Lung microvascular endothelial cell (primary cell): ENCODE measurements at places on chromosomes 11 and 22. TPM values are rescaled to one million over a fixed set of nuclear protein-coding genes. Genes with fewer than 3 reads are reported as not detected.
A peak's percentile ranks its signal among the peaks of the same experiment; 100 is the strongest.

The APOL3 gene
- total RNA-seq = 95.7 and 176 TPM in 2 replicates

The MIAT gene
- total RNA-seq = 0.22 and 0.60 TPM in 2 replicates

The MRGPRF gene
- total RNA-seq = under 0.01 TPM in 2 replicates

DNA sequence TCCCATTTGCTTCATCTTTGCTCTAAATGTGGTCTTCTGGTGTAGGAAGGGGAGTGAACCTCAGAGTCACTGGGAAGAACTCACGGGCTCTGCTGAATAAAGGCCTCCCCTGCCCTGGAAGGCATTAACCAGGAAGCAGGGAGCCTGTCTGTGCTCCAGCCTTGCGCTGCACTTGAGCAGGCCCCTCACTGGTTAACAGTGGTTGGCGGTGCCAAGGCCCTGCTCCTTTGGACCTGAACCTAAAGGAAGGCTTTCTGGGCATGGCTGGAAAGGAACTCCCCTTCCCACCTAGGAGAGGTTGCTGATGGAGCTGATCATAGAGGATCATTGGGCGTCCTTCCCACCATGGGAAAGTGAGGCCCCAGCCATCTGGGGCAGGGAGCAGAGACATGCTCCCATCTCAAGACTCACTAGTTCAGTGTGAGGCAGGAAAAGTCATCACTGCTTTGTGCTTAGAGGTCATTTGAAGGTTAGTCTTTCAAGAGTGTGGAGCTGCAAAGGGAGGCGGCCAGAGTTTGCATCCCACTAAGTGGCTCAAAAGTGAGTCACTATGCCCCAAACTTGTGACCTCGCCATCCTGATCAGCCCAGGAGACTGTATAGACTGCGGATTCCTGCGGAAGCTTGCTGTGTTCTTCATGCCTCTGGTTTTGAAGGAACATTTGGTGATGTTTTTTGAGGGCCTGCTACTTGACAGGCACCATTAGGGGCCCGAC, 50.4 kb downstream of the DBX1 start:
- DNase-seq = peak; percentile 80

- no peak for DNase-seq
These were observed 90.5 kb upstream of the VPREB1 start for GRCh38 chr22:22154040-22154439.

GRCh38 chr11:129365816-129366215, 9.8 kb upstream of the BARX2 start:
- no peak for DNase-seq

DNA sequence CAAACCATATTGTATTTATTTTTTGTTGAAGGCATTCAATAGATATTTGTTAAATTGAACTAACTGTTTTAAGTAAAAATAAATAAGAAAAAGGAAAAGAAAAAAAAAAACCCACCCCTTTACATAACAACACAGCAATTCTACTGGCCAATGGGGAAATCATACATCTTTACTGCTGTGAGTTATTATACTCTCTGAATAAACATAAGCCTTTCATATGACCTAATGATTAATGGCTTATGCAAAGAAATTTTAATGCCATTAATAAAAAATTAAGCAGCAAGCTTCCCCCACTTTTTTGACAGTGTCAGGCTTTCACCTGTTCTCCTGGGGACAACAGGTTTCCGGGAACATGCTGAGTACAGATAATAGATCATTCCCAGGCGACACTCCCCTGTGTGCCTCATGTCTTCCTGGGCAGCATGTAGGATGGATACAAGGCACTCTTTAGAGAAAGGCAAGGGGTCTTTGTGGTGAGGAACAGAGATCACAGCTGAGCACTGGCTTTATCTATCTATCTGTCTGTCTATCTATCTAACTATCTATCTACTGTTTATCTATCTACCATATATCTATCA, 676.0 kb downstream of the NTM start:
- no peak for DNase-seq

DNA sequence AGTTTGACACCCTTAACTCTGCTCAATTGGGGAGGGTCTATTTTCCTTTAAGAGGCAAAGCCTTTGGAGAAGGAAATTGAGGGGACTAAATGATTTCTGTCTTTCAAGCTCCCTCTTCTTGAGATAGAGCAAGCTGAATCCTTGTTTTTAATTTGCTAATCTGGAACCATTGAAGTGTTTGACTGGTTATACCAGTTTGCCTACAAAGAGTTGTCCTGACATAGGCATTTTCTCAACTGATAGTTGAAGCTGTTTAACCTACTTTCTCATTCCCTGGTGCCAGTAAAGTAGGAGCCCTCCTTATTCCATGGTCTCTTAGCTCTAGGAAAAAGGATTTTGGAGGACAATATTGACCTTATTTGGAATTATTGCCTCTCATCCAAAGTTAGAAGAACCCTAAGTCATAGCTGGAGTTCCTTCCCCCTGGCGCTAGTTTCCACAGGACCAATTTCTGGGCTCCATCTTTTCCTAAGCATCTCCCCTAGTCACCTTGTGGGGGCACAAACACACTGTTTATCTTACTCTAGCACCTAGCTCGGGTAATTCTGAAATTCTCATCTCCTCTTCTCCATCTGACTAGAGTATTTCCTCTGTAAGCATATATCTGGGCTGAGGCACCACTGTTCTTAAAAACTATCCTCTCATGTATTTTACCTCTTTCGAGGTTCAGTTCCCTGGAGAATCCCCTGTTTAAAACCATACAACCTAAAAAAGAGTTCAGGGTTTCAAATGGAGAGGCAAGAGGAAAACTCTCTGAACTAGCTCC, 7.4 kb downstream of the ZDHHC5 start:
- no peak for DNase-seq

DNA sequence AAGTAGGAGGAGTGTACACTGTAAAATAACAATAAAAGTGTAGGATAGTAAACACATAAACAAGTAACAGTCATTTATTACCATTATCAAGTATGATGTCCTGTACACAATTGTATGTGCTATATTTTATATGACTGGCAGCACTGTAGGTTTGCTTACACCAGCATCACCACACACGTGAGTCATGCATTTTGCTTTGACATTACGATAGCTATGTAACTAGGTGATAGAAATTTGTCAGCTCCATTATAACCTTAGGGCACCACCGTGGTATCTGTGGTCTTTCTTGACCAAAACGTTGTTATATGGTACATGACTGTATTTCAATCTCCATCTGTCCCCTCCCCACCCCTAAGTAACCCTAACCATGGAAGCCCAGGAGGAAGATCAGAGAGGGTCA, 1.1 kb downstream of the DNAL4 start:
- no peak for DNase-seq

- no peak for DNase-seq
These were observed 70.1 kb downstream of the LIF start for GRCh38 chr22:30176431-30176830.

DNA sequence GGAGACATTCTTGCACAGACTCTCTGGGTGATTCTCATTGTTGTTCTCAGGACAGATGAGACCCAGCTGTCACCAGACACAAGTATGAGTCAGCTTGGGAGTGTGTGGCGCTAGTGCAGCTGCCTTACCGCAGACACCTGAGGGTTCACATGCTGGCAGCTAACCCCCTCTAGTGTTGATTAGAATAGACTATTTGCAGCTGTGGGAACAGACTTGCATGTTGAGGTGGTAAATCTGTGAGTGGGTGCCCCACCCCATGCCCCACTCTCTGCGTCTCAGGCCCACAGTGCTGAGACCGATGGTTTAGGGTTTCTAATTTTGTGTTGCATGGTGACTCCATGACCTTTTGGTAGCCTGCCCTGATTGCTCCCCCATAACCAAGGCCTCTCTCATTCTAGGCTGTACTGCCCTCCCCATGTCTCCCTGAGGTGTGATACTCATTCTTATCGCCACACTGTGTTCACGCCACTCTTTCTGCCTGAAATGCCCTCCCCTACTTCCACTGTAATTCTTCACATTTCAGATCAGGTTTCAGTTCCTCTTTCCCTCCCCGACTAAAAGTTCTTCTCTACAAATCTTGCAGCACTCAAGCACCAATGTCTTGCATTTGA, 73.7 kb upstream of the KIRREL3 start:
- DNase-seq = peak; percentile 12

DNA sequence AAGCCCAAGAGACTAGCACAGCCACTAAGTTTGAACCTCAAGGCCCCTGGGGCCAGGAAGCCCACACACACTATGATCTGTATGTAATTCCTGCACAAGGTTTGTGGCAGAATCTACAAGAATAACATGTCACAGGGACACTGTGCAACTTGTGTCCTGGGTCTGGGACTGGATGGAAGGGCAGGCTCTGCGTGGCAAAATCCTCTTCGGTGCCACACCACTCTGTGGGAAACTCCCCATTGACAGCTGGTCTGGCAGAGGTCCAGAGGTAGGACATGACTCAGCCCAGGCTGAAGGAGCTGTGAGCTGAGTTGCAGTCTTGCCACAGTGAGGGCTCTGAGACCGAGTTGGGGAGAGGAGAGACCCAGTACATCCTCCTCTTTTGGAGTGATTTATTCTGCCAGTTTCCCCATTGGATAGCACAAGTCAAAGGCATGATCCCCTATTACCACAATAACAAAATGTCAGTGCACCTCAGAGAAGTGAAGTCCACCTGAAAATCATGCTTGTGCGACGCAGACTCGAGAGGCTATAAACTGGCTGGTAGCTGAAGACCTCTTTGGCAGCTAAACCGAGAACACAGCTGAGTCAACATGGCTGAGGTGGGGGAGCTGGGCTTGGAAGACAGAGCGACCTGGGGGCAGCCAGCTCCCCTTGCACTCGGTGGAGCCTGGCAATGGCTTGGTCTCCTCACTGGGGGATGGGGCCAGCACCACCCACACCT, 23.3 kb upstream of the SERPIND1 start:
- peak; percentile 91 for DNase-seq

DNA sequence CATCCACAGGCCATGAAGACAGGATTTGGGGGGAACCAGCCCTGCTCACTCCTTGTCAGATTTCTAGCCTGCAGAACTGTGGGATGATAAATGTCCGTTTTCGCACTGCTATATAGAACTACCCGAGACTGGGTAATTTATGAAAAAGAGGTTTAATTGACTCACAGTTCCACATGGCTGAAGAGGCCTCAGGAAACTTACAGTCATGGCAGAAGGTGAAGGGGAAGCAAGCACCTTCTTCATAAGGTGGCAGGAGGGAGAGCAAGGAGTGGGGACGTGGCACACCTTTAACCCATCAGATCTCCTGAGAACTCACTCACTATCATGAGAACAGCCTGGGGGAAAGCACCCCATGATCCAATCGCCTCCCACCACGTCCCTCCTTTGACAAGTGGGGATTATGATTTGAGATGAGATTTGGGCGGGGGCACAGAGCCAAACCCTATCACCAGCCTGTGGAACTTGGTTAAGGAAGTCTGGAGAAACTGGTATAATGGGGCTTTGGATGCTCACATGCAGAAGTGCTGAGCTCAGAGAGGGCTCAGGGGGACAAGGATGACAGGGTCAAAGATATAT, 50.7 kb downstream of the MYEOV start:
- no peak for DNase-seq

GRCh38 chr11:101046947-101047346, 82.7 kb downstream of the PGR start:
- DNase-seq = no peak

DNA sequence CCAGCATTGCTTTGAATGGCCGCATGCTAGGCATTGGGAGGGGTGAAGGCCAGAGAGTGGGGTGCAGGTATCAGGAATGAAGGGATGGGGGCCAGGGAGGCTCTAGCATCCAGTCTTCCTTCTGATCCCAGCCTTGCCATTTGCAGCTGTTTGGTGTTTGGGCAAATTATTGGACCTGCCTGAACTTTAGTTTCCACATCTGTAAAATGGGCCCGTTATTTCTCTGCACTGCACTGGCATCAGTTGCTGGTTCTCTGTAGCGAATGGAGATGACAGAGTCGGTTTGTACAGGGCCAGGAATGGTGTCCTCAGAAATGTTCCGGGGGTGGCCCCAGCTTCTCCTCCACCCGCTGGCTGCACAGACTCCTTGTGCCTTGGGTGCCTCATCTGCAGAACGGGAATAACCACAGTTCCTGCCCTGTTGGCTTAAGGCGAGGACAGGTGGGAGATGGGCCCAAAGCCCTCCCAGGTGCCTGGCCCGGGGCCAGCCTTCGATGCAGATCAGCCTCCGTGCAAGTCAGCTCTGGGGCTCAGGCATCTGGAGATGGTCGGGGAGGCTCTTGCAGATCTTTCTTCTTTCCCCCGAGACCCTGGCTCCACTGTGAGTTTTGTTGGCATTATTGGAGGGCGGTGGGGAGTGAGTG, 51.4 kb upstream of the SMIM38 start:
- DNase-seq = no peak

DNA sequence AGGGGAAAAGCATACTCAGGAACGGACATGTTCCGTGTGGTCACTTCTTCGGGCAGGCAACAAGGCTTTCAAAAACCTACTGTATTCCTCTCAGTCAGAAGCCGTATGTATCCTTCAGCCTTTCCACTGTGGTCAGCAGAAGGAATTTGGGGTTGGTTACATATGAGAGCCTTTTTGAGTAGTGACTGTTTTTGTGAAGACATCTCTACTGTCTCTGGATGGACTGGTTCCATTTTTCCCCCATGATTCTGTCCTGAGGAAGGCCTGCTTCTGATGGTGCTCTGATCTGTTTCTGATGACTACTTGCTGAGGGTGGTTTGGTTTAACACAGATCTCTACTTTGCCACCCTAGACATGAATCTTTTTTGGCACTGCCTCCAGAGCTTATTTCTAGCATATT, 63.7 kb upstream of the HORMAD2 start:
- DNase-seq = no peak

GRCh38 chr11:132300283-132300682, 929.9 kb downstream of the NTM start:
- DNase-seq = no peak

DNA sequence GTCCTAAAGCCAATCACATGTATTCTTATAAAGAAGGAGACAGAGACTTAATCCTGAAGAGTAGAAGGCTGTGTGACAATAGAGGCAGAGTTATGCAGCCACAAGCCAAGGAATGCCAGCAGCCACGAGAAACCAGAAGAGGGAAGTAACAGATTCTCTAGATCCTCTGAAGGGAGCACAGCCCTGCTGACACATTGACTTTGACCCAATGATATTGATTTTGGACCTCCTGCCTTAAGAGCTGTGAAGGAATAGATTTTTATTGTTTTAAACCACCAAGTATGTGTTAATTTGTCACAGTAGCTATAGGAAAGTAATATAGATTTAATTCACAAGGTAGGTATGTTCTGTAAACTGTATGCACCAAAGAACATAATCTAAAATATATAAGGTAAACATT, 103.6 kb downstream of the TTC17 start:
- DNase-seq = no peak

DNA sequence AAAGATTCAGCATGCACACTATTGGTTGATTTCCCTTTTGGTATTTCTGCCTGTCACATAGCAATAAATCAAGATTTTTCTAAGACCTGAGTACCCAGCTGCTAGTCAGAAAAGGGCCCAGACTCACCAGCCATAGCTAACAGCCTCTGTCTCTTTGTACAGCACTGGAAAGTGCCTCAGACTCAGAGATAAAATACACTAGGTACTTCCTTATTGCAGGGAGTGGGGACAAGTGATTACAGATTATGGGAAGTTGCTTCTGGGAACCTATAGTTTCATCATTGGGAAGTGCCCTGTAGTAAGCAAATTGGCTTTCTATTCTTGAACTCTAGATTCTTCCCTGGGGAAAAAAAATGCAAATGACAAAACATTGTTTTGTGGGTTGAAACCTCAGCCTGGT, at the start of gene CASP5:
Gene CASP5, minus strand, starts transcription at position 166 of the 400 bp plus-strand sequence. Its CDS starts 32 bp downstream, at position 134.
- no peak for DNase-seq

GRCh38 chr11:838441-839279, 3.7 kb downstream of the POLR2L start:
- DNase-seq = peak; percentile 56
